Panc1 (cell line): ENCODE measurements at places on chromosomes 16 and 17.

DNA sequence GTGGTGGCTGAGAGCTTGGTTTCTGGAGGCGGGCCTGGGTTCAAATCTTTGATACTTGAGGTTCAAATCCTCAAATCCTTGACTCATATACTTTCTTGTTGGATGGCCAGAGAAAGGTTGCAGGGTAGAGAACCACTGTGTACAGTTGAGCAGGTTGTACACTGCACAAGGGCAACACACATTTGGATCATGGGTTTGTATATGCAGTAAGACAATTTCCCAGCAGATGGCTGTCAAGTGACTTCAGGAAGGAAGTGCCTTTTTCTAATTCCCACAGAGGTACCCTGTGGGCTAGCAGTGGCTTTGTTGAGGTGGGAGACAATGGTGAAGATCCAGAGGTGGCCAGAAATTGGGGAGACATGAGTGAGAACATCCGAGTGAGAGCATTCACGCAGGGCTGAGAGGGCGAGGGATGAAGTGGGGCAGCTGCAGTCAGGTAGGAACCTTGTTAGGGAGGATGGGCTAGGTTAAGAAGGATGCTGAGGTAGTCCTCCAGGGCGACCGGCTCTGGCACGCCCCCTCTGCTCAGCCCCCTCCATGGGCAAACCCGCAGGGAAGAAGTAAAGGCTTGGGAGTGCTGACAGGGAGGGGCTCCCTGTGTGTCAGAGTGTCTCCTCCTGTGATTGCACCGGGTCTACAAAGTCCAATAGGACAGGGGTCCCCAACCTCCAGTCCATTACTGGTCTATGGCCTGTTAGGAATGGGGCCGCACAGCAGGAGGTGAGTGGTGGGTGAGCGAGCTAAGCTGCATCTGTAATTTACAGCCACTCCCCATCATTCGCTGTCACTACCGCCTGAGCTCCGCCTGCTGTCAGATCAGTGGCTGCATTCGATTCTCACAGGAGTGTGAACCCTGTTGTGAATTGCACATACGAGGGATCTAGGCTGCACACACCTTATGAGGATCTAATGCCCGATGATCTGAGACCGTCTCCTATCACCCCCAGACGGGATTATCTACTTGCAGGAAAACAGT, 2.7 kb downstream of the C16orf89 start:
- no peak for DNase-seq

DNA sequence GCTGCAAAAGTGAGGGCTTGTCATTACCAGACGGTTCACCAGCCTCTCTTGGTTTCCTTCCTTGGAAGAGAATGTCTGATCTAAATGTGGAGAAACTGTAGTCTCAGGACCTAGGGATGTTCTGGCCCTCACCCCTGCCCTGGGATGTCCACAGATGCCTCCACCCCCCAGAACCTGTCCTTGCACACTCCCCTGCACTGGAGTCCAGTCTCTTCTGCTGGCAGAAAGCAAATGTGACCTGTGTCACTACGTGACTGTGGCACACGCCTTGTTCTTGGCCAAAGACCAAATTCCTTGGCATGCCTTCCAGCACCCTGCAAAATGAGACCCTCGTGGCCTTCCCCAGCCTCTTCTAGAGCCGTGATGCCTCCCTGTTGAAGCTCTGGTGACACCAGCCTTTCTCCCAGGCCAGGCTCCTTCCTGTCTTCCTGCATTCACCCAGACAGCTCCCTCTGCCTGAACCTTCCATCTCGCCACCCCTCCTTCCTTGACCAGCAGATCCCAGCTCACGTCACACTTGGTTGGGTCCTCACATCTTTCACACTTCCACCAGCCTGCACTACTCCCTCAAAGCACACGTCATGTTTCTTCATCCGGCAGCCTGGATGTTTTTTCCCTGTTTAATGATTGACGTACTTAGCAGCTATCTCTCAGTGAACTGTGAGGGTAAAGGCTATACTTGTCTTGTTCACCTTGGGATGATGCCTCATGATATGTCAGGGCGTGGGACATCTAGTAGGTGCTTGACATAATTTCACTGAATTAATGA, 4.3 kb downstream of the ZNF768 start:
- no peak for DNase-seq

- DNase-seq: no peak
Observed at GRCh38 chr16:27795992-27796614, 246.2 kb downstream of the KATNIP start.

DNA sequence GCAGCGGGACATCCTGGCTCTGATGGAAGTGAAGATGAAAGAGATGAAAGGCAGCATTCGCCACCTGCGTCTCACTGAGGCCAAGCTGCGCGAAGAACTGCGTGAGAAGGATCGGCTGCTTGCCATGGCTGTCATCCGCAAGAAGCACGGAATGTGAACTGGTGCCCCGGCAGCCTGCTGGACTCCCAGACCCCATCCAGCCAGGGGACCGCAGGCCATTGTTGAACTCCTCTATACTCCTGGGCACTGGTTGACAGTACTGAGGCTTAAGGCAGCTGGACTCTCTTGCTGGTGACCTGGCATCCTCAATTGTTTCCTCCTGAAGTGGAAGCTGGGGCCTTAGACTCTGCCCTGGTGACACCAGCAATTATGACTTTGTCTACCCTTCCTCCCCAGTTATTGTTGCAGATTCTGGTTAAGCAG, 1.2 kb downstream of the THAP11 start:
- no peak for DNase-seq

GRCh38 chr17:43669971-43670644, 8.4 kb upstream of the MEOX1 start:
- no peak for DNase-seq

GRCh38 chr17:83035722-83036121, 43.7 kb upstream of the METRNL start:
- no peak for DNase-seq

GRCh38 chr17:34902831-34903547, 58.3 kb downstream of the CCT6B start:
- DNase-seq: no peak

DNA sequence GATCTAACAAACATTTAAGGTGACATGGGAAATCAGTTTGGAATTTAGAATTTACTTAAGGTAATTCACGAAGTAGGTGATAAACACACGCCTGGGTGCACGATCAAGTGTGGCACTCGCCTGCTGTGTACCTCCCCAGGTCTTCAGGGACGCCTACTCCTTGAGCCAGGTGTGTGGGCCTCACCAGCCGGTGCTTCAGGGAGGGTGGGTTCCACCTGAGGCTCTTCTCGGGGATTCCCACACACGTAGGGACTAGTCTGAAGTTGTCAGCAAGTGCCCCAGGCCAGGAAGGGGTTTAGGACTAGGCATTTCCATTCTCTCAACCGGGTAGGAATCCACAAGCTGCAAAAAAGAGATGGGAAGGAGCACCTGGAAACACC, 9.8 kb upstream of the NAT9 start:
- no peak for DNase-seq

GRCh38 chr17:67487506-67487905, 110.4 kb downstream of the PITPNC1 start:
- no peak for DNase-seq

DNA sequence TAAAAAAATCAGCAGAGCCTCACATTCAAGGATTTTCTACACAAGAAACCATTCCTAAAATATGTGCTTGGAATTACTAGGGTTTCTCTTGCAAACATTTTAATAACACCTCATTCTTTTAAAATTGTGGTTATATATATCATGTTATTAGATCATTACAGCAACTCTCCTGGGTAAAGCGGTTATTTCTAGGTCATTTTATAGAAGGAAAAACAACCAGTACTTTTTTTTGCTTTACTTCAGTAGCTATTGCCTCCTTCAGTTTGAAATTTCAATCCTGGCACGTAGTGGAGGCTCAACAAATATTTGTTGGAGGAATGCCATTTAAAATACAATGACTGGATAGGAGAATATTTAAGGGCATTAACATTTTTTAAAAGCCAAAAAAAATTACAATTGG, 220.6 kb downstream of the CDRT15L2 start:
- no peak for DNase-seq

DNA sequence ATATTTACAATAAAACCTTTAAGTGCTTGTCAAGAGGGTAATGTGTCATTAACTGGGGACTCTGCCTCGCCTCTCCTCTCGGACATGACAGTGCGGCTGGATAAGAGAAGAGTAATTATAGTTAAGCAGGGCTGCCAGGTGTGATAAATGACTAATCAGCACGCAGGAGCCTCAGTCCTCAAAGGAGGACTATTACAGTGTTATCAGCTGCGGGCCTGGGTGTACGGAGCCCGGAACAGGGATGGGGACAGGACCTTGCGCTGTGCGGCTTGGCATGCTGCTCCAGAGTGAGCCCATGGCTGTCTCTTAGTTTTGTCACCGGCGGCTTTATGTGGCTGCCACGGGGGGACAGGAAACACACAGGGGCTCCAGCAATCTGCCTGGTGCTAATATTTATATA, 607.2 kb downstream of the MAF start:
- DNase-seq: no peak

DNA sequence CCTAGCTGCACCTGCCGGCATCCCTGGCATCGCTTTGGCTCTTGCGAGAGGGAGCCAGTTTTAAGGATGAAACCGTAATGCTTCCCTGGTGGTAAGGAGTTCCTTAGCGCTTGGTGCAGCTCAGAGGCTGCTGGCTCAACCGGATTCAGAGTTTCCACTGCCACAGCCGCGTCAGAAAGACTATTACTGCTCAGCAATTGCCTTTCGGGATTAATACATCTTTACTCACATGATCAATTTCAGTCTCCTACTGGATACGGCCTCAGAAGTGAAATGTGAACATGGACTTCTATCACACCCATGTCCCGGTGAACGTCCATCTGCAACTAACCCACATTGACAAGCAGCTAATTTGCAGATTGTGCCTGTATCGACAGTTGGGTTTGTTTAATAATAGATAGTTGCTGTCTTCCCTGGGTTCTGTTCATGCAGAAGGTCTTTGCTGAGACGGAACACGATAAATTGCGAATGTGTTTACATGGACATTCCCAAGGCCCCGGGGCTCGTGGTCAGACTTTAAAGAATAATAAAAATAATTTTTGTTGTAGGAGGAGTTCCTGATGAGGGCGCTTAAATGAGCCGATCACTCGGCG, 175.4 kb downstream of the ENGASE start:
- DNase-seq: no peak

DNA sequence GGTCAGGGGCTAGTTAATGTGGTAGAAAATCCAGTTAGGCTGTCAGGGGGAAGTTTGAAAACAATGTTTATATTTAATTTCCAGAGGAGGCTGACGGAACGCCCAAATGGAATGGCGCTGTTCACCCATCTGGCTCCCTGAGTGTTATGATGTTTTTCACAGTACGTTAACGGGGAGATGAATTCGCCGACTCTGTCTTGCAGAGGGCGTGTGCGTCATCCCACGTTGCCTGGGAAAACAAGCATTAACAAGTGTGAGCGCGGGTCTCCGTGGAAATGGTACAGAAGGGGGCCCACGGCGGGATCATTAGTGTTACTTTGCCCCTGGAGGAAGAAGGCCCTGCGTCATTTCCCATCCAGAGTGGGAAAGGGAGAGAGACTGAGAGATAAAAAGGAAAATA, 29.6 kb downstream of the RGS9 start:
- DNase-seq: no peak

DNA sequence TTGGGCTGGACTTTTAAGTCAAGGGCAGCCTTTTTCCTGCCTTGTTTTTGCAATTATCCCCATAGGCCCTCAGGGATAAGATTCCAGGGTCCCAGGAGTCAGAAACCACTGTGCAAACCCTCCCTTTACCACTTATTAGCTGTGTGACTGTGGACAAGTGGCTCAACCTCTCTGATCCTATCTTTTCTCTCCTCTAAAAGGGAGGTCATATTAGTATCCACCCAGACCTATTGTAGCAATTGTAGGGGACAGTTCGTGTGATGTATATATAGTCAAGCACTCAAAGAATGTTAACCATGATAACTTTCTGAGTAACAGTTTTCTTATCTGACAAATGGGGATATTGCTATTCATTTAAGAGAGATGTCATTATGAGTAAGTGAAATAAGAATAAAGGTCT, 68.2 kb downstream of the IRX5 start:
- no peak for DNase-seq

- no peak for DNase-seq
Observed at GRCh38 chr16:969508-970385, 1.0 kb downstream of the LMF1 start.
